Heart right ventricle (tissue), 16 donors: ENCODE measurements at places on chromosomes 4 and X. TPM values are rescaled to one million over a fixed set of nuclear protein-coding genes. Genes with fewer than 3 reads are reported as not detected.

PARM1 gene
- total RNA-seq = 106 TPM

DMD gene
- total RNA-seq = 228 TPM

MAGEA1 gene
- not detected for total RNA-seq

SMIM31 gene
- not detected for total RNA-seq

FAM241A gene
- total RNA-seq = 6.4 TPM

APELA gene
- total RNA-seq = not detected

MRFAP1L1 gene
- 40.2 TPM for total RNA-seq

ASMT gene
- total RNA-seq = not detected

ANXA5 gene
- total RNA-seq = 119 TPM

DNA sequence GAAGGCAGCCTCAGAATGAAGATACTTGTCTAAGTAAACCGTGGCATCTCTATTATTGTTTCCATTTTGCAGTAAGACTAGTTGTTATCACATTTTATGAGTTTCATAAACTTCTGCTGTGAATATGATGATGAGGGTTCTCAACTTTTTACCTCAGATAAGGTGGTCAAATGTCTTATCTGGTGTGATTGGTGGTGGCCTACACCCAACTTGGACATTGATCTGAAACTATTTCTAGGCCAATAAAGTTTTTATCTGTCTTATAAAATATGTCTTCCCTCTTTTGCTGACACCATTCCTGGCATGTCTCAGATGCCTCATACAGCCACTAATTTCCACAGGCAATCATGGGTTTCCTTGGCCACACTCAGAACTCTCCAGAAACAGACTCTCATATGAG lies 480.3 kb upstream of the NR3C2 start:
- no peak for DNase-seq
- H3K36me3 ChIP-seq = no peaks in the 10 kb centered on the region
- peaks cover 7% of the 10 kb centered on the region for H3K4me1 ChIP-seq
- H3K4me3 ChIP-seq = no peak overlapping the region

DNA sequence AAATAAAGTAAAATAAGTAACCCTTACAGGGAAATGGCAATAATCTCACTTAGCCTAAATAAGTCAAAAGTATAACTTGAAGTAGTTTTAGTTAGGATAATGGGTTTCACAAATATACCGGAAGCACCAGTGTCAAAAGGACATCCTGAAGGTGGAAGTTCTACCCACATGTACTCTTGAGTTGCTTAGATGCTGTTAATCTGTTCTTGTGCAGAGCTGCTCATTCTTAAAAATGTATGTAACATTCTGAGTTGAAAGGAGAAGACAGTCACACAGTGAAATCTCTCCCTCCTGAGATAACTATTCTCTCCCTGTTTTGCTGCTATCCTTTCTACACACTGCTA lies 11.2 kb upstream of the CCNG2 start:
- no peak overlapping the region for H3K27ac ChIP-seq
- no peak overlapping the region for H3K4me3 ChIP-seq
- DNase-seq = no peak
- no peaks in the 10 kb centered on the region for H3K4me1 ChIP-seq
- H3K27me3 ChIP-seq = no peaks in the 10 kb centered on the region

- DNase-seq = no peak
- H3K36me3 ChIP-seq = peaks cover 87% of the 10 kb centered on the region
- H3K27ac ChIP-seq = no peak overlapping the region
These were observed 35.4 kb downstream of the WDR1 start for GRCh38 chr4:10081218-10081606.

DNA sequence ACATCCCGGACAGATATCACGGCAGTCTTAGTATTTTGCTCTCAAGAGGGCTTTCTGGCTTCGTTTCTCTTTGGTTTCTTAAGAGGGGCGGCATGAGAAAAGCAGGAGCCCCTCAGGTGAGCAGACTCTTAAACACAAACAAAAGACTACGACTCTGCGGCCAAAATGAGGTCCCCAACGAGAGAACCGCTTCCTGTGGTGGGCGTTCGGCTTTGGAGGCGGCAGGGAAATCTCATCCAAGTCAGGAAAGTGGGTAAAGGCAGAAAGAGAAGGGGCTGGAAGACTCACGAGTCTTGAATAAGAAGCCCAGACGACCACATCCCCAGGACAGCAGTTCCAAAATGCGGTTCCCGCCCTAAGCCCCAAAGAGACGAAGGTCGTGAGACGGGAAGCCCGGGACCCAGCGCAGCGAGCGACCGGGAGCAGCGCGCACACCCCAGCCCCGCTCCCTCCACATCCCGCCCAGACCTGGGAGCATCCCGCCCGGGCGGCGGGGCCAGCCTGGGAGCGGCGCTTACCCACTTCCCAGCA lies 409 bp downstream of the UGDH start:
- H3K27ac ChIP-seq = peak overlapping the region; percentile 97
- DNase-seq = peak; percentile 30
- no peaks in the 10 kb centered on the region for H3K27me3 ChIP-seq

GRCh38 chrX:35841872-35842271 lies 43.7 kb downstream of the MAGEB16 start:
- H3K4me3 ChIP-seq = no peak overlapping the region
- no peak for DNase-seq
- H3K36me3 ChIP-seq = no peaks in the 10 kb centered on the region
- H3K27me3 ChIP-seq = no peaks in the 10 kb centered on the region

DNA sequence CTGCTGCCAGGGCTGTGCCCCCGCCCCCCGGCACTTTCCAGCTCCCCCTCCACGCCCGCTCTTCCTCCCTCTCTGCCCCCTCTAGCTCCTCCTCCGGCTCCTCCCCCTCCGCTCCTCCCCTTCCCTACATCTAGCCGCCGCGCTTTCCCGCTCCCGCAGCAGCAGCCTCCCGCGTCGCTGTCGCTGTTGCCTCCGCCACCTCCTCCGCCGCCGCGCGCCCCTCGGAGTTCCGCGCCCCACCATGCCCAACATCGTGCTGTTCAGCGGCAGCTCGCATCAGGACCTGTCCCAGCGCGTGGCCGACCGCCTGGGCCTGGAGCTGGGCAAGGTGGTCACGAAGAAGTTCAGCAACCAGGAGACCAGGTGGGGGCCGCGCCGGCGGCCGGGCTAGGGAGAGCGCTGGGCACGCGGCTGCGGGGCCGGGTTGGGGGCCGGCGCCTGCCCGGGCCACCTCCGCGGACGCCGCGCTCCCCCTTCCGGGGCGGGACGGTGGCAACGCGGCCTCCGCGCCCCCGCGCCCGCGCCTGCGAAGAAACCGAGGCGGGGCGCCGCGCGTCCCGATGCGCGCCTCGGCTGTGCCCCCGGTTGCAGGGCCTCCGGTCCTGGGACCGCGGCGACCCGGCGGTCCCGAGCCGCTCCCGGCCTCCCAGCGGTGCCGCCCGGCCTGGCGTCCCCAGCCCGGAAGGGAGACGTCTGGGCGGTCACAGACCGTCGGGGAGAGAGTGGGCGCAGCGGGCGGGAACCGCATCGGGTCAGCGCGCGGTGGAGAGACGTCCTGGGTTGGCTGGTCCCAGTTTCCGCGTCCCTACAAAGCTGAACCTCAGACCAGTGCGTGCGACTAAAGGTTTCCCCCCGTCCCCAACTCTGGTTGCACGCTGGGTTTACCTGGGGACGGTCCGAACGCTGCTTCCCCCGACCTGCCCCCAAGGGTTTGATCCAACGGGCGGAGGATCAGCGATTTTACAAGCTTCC lies at the start of gene PRPS2:
Gene PRPS2 (plus strand): TSS at position 156 of the 972 bp plus-strand sequence. CDS start 86 bp downstream, at position 242.
- H3K27ac ChIP-seq = no peak within 1 kb of the TSS
- DNase-seq = peak; percentile 54
- peak within 1 kb of the TSS; percentile 62 for H3K4me3 ChIP-seq

- no peak for DNase-seq
- H3K27ac ChIP-seq = no peak overlapping the region
These were observed 29.1 kb upstream of the UTP14A start for GRCh38 chrX:129876771-129877305.

GRCh38 chr4:149144060-149144459 lies 671.6 kb downstream of the IQCM start:
- H3K36me3 ChIP-seq = no peaks in the 10 kb centered on the region
- DNase-seq = no peak
- H3K27ac ChIP-seq = no peak overlapping the region

GRCh38 chr4:120082251-120082650 lies 15.6 kb upstream of the MAD2L1 start:
- H3K36me3 ChIP-seq = no peaks in the 10 kb centered on the region
- H3K27ac ChIP-seq = no peak overlapping the region
- H3K27me3 ChIP-seq = no peaks in the 10 kb centered on the region
- DNase-seq = no peak
- no peak overlapping the region for H3K4me3 ChIP-seq
- H3K4me1 ChIP-seq = no peaks in the 10 kb centered on the region

- H3K4me1 ChIP-seq = no peaks in the 10 kb centered on the region
- no peaks in the 10 kb centered on the region for H3K36me3 ChIP-seq
- H3K27ac ChIP-seq = no peak overlapping the region
These were observed 122.9 kb downstream of the UBE2NL start for GRCh38 chrX:144006811-144007210.

DNA sequence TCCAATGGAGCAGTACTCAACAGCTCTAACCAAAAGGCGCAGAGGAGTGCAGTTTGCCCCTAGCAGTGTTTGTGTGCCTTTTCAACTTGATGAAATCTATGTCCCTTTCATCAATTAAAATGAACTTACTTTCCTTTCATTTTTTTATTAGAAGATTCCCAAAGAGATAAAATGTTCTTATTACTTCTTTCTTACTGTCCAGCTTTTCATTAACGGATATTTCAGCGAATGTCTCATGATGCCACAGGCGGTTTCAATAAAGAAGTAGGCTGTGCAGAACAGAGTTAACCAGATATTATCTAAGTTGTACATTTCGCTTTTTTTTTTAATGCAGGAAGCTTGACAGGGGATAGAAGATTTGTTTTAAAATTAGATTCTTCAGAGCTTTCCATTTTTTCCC lies 3.4 kb upstream of the MAOB start:
- DNase-seq = no peak
- no peaks in the 10 kb centered on the region for H3K27me3 ChIP-seq
- no peaks in the 10 kb centered on the region for H3K4me1 ChIP-seq
- no peak overlapping the region for H3K4me3 ChIP-seq
- H3K27ac ChIP-seq = no peak overlapping the region
- no peaks in the 10 kb centered on the region for H3K36me3 ChIP-seq

DNA sequence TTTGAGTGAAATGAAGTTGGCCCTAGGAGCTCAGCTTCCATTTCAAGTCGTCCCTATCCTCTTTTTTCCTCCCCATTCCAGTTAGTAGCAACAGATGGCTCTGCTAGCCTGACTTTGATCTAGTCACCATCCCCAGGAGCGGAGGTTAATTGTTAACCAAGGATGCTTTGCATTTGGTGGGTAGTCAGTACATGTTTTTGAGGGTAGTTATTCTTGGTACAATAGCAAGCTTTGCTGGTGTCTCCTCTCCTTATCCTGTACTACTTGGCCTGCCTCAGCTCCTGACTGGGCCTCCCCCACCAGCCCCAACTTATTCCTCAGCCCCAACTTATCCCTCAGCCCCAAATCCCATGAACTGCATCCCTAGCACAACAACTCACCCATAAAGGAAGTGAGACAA lies 14.8 kb upstream of the RTL5 start:
- H3K27ac ChIP-seq = no peak overlapping the region
- H3K27me3 ChIP-seq = no peaks in the 10 kb centered on the region
- H3K4me1 ChIP-seq = no peaks in the 10 kb centered on the region
- DNase-seq = no peak
- no peak overlapping the region for H3K4me3 ChIP-seq

- H3K4me1 ChIP-seq = peaks cover 8% of the 10 kb centered on the region
- DNase-seq = no peak
- H3K27ac ChIP-seq = no peak overlapping the region
- no peaks in the 10 kb centered on the region for H3K36me3 ChIP-seq
These were observed 50.1 kb downstream of the MEPE start for GRCh38 chr4:87882861-87883260.

DNA sequence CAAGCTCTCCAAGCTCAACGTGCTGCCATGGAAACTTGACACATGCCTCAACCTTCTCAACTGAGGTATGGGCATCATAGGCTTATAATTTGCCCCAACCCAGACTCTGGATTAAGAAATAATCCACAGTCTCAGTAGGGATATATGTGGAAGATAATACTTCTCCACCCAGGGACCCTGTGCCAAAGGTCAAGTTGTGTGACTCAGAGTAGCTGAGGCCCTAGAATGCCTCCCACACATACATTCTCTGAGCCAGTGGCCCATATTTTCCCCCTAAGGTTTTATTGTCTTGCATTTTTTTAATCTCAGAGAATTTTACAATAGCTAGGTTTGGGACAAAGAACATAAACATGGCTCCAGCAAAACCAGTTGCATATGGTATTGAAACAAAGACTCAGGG lies 283.1 kb downstream of the IDS start:
- no peaks in the 10 kb centered on the region for H3K36me3 ChIP-seq
- H3K4me3 ChIP-seq = no peak overlapping the region
- H3K27ac ChIP-seq = no peak overlapping the region
- H3K4me1 ChIP-seq = no peaks in the 10 kb centered on the region

DNA sequence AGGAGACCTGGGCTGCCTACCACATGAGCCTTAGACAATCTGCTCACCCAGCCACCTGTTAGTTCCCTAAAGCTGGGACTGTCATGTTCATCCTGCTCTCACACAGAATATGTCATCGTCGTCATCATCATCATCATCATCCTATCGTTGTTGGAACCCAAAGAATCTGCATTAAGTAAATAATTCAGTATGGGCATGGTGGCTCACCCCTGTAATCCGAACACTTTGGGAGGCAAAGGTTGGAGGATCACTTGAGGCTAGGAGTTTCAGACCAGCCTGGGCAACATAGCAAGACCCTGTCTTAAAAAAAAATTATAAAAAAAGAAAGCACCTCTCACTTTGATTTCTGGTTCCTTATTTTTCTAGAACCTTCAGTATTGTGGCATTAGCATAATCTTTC lies 6.4 kb downstream of the ENOPH1 start:
- no peaks in the 10 kb centered on the region for H3K27me3 ChIP-seq
- H3K4me3 ChIP-seq = no peak overlapping the region
- H3K4me1 ChIP-seq = peaks cover 4% of the 10 kb centered on the region
- H3K27ac ChIP-seq = no peak overlapping the region
- H3K36me3 ChIP-seq = peaks cover 22% of the 10 kb centered on the region

- no peak overlapping the region for H3K4me3 ChIP-seq
- H3K27me3 ChIP-seq = no peaks in the 10 kb centered on the region
- no peak for DNase-seq
- no peak overlapping the region for H3K27ac ChIP-seq
- H3K36me3 ChIP-seq = no peaks in the 10 kb centered on the region
These were observed 47.4 kb downstream of the HTRA3 start for GRCh38 chr4:8316911-8317351.
